NCI-H187 treated with DMSO at 0.1 percent for 48 hours (cell line): ENCODE measurements at places on chromosomes 3 and 15.

- no peak for DNase-seq
These were observed 3.0 kb downstream of the RAB6B start for GRCh38 chr3:133892541-133893231.

DNA sequence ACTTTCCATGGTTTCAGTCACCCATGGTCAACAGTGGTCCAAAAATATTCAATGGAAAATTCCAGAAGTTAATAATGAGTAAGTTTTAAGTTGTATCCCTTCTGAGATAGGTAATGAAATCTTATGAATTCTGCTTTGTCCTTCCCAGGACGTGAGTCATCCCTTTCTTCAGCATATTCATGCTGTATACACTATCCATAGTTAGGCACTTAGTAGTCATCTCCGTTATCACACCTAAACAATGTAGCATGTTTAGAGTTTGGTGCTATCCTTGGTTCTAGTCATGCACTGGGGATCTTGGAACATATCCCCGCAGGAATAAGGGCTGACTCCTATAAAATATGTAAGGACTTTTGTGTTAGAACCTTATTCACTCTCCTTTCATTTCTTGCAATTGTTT is 153.2 kb downstream of the UNC13C start:
- no peak for DNase-seq

- no peak for DNase-seq
These were observed 37.4 kb downstream of the KLHL25 start for GRCh38 chr15:85757073-85757938.

GRCh38 chr15:23003736-23004135 is 23.6 kb upstream of the CYFIP1 start:
- DNase-seq: no peak

DNA sequence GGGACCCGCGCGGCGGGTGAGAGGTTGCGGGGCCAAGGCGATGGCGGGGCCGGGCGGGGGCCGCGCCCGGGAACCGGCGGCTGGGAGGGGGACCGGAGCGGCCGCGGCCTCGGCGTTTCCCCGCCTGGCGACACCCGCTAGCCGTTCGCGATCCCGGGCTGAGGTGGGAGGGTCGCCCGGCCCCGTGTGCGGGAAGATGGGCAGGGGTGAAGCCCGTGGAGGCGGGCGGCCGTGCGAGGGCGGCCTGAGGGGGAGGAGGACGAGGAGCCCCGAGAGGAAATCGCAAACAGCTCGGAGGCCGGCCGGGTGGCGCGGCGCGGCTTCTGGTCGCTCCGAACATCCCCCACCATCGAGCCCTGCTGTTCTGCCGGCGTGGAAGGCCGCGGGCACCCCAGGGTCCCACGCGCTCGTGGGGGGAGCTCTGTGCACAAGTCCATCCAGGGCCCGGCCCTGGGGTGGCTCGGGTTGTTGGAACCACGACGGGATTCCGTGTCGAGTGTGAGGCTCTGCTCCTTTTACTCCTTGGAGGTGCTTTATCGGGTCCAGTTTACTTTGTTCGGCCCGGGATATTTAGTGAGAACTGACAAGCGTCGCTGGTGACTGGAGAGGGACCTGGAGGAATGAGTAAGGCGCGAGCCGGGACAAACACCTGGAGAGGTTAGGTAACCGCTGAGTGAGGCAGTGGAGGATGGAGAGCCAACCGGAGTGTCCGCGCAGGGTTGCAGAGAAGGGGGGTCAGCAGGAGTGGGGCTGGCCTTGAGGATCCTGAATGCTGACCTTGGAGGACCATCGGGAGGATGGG is 728 bp downstream of the CRTC3 start:
- no peak for DNase-seq

- DNase-seq: no peak
These were observed 84.0 kb downstream of the SST start for GRCh38 chr3:187586226-187586625.

GRCh38 chr15:40287505-40287904 is 4.6 kb upstream of the ANKRD63 start:
- DNase-seq: no peak

- DNase-seq: no peak
These were observed 452 bp upstream of the SV2B start for GRCh38 chr15:91099616-91099994.

- no peak for DNase-seq
These were observed 571.8 kb downstream of the FOXP1 start for GRCh38 chr3:71011565-71012287.

- no peak for DNase-seq
These were observed 126.9 kb upstream of the HES1 start for GRCh38 chr3:194009019-194009418.
